ENCODE measurements at places on chromosomes 7 and 10.

DNA sequence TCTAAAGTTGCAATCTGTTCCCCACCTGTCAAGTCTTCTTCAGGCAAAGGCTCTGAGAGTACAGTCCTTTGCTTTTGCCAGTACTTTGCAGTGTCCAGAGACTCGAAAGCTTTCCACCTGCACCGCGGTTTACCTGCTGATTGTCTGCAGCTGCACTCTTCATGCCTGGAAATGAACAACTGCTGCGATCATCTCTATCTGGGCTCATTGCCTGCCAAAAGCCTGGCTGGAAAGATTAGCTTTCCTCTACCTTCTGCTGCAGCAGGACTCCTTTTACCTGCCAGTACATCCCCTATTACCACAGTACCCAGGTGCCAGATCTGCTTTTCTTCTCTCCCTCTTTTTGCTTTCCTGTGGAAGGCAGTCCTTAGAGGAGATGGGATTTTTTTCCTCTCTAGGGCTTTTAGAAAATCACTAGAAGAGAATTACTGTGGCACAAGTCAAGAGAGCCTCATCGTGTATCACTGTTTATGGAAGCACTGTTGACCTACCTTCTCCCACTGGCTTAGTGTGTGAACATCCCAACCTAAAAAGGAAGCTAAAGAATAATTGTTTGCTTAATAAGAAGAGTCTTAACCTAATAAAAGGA, 2.2 kb downstream of the STRIP2 start:
- DNase-seq, result no peak

- DNase-seq, result no peak
These were observed 148.8 kb downstream of the CHCHD3 start for GRCh38 chr7:132933072-132933458.

DNA sequence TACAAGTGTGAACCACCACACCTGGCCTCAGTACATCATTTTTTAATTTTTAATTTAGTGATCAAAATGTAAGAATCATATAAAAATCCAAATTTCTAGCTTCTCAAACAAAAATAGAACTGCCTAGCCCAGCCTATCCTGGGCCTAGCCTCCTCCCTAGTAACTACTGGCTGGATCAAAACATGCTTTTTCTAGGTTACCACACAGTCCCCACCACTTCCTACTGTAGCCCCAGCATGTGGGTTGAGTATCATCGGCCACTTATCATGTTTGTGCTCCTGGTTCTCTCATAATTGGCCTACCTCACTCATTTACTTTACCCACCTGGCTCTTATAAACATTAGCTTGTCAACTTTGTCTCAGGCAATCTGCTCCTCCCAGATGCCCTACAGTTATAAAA, 52.9 kb downstream of the DNAJC12 start:
- DNase-seq, result no peak

DNA sequence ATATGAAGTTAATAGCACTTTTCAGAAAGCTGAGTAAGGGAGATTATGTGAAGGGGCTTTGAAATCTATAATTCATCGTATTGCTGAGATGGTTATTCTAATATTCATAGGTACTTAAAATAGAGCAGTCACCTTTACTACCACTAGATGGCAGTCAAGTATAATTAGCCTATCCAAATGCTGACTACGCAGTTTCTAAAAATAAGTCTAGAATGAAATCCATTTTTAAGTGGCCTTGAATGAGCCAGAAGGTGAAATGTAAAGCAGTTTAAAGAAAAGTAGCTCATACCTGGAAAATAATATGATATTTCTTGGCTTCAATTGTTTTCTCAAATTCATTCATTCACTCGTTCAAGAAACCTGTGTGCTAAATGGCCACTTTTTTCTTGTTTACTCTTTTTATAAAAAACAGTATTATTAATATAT, 1277.1 kb downstream of the GATA3 start:
- DNase-seq, result peak; percentile 74

GRCh38 chr7:13047061-13047460, 359.6 kb downstream of the ARL4A start:
- DNase-seq, result no peak

DNA sequence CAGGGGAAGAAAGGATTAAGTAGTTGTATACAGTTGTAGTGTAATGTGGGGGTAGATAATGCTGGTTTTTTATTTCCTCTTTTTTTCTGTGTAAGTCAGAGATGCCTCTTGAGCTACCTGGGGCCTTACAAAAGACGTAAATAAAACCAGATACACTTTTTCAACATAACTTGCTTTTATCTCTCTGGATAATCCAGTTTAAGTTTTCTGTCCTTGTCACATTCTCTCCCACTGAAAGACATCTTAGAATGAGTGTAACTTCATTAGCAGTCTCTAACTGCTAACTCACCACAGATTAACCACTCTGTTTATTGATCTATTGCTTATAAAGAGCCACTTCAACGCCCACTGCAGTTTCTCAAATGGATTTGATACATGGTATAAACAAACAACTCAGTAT, 64.1 kb upstream of the LRRN3 start:
- no peak for DNase-seq

DNA sequence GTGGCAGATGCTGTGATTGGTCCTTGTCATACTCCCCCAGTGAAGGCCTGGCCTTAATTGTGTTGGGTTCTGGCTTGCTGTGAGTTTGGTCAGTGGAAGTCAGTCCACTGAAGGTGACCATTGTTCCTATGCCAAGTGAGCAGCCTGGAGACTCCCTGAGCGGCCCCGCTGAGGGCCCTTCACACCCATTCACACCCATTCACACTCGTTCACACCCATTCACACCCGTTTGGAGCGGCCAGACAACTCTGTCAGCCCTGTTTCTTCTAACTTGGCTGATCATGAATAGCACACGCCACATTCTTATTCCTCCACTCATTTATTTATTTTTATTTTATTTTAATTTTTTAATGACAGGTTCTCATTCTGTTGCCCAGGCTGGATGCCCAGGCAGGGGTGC, 61.5 kb downstream of the C10orf120 start:
- DNase-seq, result no peak

Measured in COLO829 (cell line).